EL (cell line): ENCODE measurements at places on chromosomes 13 and 19.

- DNase-seq = no peak
These were observed 18.1 kb downstream of the CAPS start for GRCh38 chr19:5932146-5932545.

DNA sequence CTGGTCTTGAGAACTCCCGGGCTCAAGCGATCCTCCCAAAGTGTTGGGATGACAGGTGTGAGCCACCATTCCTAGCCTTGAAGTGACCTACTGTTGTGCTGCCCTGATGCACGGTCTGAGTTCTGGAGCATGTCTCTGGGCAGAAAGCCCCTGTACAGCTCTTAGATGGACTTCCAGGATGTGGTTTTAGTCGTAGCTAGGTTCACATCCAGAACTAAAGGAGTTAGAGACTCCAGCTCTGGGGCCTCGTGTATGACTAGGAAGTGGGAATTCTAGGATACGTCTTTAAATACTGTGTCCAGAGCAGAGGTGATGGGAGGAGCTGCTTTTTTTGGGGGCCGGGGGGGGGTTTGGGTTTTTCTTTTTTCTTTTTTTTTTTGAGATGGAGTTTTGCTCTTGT, 12.2 kb downstream of the UPF1 start:
- DNase-seq = peak; percentile 28

DNA sequence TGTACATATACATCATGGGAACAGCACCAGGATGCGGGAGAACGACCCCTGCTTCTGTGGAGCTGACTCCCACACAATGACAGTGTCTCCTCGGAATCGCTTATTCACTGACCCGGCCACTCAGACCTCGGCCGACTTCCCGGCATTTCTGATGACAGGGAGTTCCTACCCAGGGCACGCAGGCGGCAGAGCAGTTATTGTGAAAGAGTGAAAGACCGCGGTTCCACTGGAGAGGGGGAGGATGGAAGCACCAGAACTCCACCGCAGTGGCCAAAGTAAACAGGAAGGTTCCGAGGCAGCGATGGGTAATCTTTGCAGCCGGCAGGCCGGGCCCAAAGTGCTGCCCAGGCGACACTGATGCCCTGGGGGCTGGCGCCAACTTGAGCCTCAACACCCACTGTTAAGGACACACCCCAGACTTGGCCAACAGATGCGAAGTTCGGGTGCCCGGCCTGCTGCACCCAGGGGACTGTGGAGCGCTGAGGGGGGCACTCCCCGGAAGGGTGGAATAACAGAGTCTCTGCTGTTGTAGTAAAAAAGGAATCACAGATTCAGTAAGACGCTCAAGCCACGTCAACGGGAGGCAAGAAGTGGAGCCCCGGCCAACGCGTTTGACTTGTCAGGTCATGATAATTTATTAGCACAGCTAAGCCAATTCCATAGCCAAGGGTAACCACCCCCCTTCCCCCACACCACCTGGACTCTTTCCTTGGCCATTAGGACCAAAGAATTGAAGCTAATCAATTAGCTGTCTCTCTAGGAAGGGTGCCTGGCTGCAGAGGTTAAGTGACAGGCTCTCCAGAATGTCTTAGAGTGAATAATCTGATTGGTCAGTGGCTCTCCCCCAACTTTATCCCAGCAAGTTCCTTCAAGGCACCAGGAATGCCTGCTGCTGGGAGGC, 5.8 kb downstream of the MLLT1 start:
- peak; percentile 96 for DNase-seq

- DNase-seq = no peak
These were observed 19.4 kb downstream of the GJA3 start for GRCh38 chr13:20141238-20142022.

- DNase-seq = peak; percentile 84
These were observed 6.4 kb upstream of the DMWD start for GRCh38 chr19:45798995-45799517.
